ENCODE measurements at places on chromosomes 6 and 20. TPM values are rescaled to one million over a fixed set of nuclear protein-coding genes. Genes with fewer than 3 reads are reported as not detected.

IER3 gene
- 21.8 TPM for polyA plus RNA-seq

GRCh38 chr20:57791178-57791962, 81.6 kb upstream of the PMEPA1 start:
- no peak for DNase-seq

DNA sequence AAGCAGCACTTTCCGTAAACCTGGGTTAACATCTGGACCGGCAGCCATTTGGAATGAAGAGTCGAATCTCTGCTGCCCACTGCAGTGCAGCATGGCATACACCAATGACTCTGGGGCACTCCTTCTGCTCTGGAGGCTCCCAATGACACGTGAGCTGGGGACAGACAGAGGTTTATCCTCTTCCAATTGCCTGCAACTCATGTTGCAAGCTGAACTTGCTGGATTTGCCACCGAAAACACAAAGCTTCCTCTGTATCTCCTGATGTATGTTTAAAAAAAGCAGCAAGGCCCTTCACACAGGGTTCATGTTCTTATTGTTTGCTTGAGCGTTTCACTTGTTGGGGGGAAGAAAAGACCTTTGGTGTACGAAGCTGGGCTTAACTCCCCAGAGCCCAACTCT, 10.8 kb downstream of the NCOA5 start:
- DNase-seq = no peak

DNA sequence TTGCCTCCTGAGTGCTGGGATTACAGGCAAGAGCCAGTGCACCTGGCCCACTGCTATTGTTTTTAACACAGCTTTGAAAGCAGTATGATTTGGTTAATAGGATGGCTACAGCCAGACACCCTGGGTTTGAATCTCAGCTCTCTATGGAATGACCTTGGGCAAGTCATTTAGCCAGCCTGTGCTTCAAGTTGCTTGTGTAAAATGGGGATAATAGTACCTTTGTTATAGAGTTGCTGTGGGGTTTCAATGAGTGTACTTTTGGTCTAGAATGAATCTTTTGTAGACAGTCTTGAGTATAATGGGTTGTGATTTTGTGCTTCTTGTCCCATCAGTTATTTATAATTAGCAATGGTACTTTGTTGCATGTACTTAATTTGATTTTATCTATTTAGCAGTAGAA, 70.9 kb downstream of the JARID2 start:
- no peak for DNase-seq

DNA sequence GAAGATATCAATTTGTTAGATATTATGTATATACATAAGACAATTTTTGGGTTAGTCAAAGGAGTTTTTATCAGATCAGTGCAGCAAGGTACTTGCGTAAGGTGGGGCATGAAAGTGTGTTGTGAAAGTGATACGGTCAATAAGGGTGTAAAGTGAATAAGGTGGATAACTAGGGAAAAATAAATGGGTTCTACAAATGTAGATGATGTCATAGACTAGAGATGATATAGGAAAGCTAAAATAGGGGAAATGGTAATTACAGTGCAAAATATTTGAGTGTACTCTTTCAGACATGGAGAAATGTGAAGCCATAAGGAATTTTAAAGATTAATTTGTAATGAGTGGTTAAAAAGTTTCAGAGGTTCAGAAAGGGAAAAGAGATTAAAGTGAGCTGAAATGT, 180.6 kb upstream of the KHDRBS2 start:
- DNase-seq = no peak

DNA sequence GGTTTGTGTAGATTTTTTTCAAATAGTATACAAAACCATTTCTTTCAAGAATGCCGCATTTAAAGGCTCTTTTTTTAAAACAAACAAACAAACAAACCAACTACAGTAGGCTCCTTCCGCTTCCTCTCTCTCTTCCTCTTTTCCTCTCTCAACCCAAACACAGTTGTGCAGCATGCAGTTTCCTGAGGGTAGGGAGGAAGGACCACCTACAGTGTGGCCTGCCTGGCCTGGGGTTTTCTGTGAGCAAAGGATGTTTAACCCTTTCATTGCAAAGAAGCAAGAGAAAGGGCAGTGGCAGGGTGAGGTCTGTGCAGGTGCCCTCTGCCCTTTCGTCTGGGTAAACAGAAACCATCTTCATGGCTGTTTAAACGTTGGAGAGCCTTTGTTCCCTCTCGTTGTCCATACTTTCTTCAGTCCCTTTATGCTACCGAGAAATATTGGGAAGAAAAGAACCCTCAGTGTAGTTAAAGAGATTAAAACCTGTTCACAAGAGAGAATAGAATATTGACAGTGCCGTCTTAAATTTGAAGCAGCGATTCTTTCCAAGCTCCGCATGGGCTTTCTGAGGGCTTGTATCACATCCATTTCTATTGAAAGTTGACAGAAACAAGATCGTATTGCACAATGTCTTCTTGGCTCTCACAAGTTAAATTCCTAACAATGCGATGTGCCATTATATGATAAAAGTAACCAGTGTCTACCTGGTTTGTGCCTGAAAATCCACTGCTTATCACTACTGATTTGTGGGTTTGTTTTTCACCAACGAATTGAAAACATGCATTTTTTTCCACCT, 215.5 kb upstream of the SNX9 start:
- DNase-seq = no peak

DNA sequence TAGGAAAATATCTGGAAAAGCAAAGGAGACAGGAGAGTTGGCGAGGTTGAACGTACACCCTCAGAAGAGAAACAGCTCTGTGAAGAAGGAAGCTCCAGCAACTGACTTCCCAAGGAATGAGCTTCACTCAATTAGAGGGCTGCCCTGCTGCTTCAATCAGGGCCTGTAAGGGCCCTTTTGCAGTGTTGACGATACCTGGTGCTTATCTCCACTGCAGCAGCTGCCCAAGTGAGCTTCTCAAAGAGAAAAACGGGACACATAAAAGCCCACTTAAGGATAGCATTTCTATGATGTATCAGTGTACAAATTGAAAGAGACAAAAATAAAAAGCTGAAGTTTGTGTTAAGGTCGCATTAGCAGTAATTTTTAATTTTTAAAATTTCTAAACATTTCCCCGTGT, 16.4 kb downstream of the SEC63 start:
- no peak for DNase-seq

GRCh38 chr6:56890683-56891429, 64.1 kb upstream of the BEND6 start:
- no peak for DNase-seq

DNA sequence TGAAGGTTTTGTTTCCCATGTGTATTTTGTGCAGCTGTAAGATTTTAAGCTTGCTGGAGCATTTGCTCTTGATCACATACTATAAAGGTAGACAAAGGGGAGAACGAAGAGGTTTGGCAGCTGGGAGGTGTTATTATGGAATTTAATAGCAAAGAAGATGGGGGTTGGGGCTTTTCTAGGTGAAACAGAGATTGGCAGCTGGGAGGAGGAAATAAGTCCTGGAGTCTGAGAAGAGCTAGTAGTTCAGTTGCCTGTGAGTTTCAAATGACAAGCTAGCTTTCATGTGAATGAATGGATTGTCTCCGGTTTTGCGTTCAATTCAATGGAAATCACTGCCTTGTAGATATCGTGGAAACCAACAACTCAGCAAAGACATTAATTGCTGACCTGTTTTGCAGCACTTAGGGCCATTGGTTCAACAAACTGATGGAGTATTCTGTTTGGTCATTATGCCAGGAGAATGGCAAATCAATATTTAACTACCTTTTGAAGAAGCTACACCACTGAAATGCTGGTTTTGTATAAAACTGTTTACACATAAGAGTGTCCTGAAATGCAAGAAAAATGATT, 38.1 kb upstream of the FLRT3 start:
- DNase-seq = no peak

- DNase-seq = no peak
Observed at GRCh38 chr6:7004581-7005297, 103.0 kb upstream of the RREB1 start.

Data from renal pelvis (tissue), 12 donors.